Ovary (tissue), 10 donors: ENCODE measurements at places on chromosomes 13 and 19. TPM values are rescaled to one million over a fixed set of nuclear protein-coding genes. Genes with fewer than 3 reads are reported as not detected.
A peak's percentile ranks its signal among the peaks of the same experiment; 100 is the strongest.

The ANGPTL4 gene
- total RNA-seq: 1.7 TPM

The NRTN gene
- not detected for total RNA-seq

The FFAR1 gene
- 2.7 TPM for total RNA-seq

The DNASE2 gene
- total RNA-seq: 21.2 TPM

DNA sequence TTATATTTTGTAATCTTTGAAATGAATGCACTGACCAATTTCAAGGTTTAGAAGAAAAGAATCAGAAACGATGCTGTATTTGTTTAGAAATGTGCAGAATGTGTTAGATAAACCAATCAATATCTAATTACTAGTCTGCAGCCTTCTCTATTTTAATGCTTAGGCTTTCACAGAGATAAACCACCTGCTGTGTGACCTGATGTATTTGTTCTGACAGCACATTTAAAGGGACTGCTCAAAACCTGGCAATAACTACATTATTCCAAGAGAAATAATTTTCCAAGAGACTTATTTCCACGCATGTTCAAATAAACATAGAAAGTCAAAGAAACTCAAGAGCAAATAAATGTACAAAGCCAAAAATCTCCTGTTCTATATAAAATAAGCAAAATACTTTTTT, 641.6 kb upstream of the PCDH20 start:
- no peak for DNase-seq

DNA sequence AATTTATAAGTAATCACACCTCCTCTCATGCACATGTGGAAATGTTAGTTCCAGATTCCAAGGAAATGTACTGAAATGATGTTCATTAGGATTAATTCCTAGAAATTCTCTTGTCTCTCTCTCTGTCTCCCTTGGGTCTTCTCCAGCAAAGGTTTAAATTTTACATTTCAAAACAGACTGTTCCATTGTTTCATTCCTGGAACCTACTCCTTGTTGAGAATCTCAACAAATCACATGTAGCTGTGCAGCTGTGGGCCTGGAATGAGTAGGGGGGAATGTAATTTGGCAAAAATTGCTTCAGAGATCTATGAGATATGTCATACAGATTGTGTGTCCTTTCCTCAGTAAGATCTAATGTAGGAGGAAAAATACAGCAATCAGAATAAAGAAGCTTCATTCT, 46.2 kb upstream of the RFXAP start:
- no peak for DNase-seq

The B3GNT3 gene
- 0.79 TPM for total RNA-seq

- peak; percentile 50 for DNase-seq
Observed at GRCh38 chr13:87671031-87671752, at the start of gene SLITRK5. Gene SLITRK5 (plus strand): TSS chr13:87671371. CDS start chr13:87675389, 4,018 bp downstream.

DNA sequence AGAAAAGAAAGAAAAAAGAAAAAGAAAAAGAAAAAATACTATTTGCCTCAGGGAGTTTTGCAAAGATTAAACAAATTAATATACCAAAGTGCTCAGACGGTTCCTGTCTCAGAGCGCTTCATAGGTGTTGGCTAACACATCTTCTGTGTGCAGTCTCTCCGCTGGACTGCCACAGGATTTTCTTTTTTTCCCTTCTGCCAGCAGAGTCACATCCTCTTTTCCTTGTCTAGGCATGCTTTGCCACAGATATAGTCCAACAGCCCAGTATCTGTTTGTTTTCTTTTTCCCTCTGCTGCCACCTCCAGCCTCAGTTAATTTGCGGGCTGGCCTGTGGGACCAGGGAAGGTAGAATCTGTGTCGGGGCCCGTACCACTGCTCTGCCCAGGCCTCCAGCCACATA, 3.4 kb upstream of the URAD start:
- DNase-seq: no peak

DNA sequence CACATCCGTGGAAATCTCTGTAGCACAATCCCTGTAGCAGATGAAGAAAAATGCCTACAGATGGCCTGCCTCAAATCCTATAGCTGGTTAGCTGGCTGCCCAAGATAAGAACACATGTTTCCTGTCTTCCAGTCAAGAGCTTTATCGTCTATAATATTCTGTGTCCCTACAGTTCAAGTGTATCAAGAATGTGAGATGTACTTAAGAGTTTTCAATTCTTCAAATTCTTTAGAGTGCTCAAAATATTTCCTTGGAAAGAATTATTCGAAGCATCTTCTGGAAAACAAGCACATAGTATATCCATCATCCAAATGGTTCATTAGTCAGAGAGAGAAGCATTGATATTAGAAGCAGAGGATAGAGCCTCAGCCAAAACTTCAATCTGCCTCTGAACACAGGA, 239.8 kb downstream of the COG6 start:
- DNase-seq: no peak

The TBC1D4 gene
- total RNA-seq: 81.3 TPM

GRCh38 chr13:113589961-113590339, 5.4 kb downstream of the TFDP1 start:
- peak; percentile 4 for DNase-seq

The SYCN gene
- total RNA-seq: not detected

The C2CD4C gene
- total RNA-seq: not detected

The TGFBR3L gene
- total RNA-seq: not detected

DNA sequence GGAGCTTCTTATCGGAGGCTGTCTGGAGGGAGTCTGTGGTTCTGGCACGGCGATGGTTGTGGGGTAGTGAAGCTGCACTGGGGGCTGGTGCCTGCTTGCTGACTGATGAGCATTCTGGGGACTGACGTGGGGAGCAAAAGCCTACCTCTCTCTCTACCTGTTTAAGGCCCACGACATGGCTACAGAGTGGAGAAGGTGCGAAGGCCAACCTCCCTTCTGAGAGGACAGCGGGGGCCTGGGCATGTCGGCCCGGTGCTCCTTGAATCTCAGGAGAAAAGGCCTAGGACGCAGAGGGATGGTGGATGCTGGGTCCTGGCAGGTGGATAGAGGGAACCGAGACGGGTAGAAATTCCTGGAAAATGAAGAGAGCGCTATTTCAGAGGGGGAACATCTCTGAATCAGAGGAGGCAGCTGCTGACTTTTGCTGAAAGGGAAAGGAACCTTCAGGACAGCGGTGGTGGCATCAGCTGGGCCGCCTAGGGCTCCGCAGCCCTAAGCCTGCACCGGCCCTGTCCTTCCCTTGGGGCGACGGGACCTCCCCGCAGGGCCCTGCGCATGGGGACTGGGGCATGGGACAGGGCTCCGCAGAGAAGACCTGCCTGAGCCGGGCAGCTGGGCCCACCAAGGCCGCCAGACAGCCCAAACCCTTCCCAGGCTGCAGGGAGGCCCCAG, 35.0 kb upstream of the MEDAG start:
- no peak for DNase-seq

DNA sequence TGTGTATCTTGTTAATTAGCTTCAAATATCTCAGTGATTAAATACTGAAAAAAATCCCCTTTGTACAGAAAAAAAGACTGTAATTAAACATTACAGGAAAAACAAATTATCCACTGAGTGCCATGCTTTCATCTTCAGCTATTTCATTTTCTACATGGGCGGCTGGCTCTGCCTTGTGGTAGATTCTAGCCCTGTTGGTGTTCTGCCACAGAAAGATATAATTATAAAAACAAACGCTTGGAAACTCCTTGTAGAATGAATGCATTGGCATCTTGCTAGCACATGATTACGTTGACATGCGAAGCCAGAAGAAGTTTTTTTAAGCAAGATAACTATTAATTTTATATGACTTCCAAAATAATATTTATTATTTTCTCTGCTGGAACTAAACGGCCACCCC, 496.8 kb downstream of the MYO16 start:
- no peak for DNase-seq

The MYO1F gene
- 4.7 TPM for total RNA-seq
